ENCODE measurements at places on chromosomes 2 and 18.
A peak's percentile ranks its signal among the peaks of the same experiment; 100 is the strongest.

DNA sequence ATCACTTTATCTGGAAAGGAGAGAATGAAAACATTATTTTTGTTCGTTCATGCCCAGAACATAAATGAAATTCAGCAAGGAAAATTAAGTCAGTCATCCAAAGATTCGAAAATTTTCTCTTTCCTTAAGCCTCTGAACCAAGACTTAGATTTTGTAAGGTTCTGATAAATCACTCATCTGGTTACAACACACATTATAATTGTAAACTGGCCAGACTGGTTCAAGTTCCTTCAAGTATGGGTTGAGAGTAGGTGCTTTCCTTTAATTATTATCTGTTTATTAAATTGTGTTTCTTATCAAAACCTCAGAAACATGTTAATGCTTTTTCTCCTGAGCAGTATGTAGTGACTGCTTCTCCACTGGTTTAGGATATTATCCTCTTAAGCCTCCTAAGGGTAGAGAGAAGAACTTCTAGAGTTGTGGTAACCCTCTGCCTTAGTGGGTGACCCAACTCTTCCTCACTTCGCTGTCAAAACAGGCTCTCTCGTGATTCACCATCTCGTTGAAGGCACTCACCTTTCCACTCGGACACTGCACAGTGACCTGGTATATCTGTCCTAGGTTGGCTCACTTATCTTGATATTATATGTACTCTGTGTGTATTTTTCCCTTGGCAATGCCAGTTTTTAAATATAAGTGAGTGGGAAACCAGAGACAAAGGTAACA, 325.9 kb downstream of the PAX3 start:
- no peak for DNase-seq

- peak; percentile 37 for DNase-seq
These were observed 30.0 kb downstream of the NGEF start for GRCh38 chr2:232982926-232983668.

- peak; percentile 77 for DNase-seq
These were observed 48.5 kb downstream of the SOCS6 start for GRCh38 chr18:70337139-70337972.

- no peak for DNase-seq
These were observed 23.5 kb upstream of the GNAL start for GRCh38 chr18:11665587-11665986.

DNA sequence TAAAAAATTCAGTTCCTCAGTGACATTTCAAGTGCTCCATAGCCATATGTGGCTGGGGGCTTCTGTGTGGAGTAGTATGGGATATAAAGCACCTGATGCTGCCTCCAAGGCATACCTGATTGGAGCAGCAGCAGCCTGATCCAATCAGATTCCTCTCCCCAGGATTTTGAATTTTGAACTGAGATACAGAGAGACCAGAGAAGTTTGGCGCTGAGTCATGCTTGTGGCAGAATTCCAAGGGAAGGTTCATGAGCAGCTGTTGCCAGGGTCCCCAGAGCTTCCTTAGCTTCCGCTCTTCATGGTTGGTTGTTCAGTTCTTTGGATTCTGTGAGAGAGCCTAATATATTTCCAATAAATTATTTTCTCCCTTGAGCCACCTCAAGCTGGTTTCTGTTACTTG, 29.0 kb upstream of the CFAP36 start:
- peak; percentile 23 for DNase-seq

GRCh38 chr2:175383286-175383685, 201.8 kb upstream of the ATP5MC3 start:
- DNase-seq, result no peak

- no peak for DNase-seq
These were observed 137.3 kb upstream of the NFATC1 start for GRCh38 chr18:79258447-79258846.

DNA sequence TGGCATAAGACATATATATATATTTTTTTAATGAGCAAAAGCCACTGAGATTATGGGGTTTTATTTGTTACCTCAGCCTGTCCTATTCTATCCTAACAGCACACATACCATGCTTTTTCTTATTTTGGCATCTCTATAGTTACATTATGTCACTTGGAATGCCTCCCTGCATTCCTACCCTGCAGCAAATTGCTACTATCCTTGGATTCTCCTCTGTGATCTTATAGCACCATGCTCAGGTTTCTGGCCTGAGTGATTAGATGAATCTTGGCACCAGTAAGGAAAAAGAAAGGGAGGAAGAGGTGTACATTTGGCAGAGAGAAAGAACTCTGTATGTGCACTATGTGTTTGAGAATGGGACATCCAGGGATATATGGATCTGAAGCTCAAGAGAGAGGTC, 86.3 kb upstream of the PELI1 start:
- no peak for DNase-seq

DNA sequence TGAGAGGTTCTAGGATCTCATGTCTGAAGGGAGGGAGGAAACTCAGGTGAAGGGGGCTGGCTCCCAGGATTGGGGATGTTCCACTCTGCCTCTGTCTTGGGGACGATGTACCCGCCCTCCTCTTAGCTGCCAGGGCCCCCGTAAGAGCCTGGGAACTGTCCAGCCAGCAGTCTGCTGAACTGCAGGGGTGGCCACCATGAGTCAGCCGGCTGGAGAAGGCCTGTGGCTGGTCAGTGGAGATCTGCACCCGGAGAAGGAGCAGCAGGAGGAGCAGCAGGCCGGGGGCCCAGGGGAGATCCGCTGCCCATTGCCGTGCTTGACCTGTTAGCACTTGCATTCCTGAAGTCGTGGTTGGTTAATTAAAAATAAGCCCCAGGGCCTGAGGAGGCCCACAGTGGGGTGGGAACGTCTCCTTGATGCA, 180.3 kb downstream of the TFCP2L1 start:
- peak; percentile 68 for DNase-seq

DNA sequence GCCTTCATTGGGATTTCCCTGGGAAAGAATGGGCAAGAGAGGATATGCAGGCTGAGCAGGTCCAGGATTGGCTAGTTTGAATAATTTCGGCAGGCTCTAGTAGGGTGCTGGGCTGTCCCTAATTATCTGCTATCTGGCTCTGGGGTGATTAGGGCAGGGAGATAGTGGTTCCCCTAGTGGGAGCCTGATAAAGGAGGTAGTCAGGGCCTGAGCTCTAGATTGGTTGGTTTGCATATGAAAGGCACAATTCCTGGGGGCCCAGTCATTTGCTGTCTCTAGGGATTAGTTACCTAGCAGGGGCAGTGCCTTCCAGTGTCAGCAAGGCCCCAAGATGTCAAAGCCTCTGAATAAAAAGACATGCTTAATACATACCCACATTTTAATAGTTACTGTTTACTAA, 690.1 kb upstream of the KLHL29 start:
- DNase-seq, result peak; percentile 71

- DNase-seq, result no peak
These were observed 413.0 kb upstream of the RAB12 start for GRCh38 chr18:8196238-8196637.

GRCh38 chr2:60499651-60500265, 53.7 kb downstream of the BCL11A start:
- DNase-seq, result no peak

DNA sequence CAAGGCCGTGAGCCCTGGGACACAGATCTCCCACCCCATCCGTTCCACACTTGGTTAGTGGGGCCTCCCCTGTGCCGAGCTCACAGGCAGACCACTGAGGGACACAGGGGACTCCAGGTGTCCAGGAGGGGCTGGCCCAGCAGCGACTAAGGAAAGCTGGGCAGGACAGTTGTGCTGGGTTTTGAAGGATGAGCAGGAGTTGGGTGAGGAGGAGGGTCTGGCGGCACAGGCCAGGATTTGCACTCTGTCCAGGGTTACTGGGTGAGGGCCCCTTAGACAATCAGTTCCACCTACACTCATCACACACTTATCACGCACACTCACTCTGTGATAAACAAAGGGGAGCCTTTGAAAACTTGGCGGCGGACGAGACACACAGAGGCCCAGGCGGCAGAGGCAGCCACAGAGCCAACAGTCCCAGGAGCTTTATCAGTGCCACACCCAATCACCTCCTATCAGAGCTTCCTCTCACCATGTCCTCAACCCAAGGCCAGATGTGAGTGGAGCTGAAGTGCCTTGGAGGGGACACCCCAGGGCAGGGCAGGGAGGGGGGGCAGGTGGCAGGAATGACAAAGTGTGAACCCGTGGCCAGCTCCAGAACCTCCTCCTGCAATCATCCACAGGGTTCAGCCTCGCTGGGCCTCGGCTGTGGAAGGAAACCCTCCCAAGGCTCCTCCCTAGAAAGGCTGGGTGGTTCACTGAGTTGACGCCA, 26.6 kb downstream of the BIN1 start:
- no peak for DNase-seq

DNA sequence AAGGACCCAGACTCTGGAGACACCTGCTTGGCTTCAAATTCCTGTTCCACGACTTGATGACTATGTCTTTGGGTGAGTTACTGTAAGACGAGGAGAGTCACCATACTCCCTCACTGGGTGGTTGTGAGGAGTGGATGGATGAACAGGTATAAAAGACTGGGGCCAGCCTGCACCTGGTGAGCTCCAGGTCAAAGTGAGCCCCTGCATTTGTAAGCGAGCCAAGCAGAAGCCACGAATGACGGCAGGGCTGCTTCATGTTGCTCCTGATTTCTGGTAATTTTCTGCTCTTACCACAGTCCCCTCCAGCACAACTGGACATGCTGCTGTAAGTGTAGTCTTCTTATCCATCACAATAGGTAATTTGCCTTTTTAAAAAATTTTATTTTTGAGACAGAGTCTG, 86.6 kb downstream of the POLR1A start:
- DNase-seq, result no peak

DNA sequence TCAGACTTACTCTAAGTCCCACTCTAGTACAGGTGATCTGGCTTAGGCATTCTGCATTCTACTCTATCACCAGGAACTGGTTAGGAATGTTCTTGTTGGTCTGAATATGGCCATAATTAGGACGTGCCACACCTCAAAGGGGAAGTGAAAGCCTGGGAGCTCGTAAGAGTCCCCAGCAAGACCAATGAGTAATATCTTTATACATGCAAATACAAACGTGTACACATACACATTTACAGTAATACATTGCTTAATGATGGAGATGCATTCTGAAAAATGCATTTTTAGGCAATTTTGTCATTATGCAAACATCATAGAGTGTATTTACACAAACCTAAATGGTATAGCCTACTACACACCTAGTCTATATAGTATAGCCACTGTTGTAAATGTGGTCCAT, 19.5 kb upstream of the ERCC3 start:
- DNase-seq, result no peak

DNA sequence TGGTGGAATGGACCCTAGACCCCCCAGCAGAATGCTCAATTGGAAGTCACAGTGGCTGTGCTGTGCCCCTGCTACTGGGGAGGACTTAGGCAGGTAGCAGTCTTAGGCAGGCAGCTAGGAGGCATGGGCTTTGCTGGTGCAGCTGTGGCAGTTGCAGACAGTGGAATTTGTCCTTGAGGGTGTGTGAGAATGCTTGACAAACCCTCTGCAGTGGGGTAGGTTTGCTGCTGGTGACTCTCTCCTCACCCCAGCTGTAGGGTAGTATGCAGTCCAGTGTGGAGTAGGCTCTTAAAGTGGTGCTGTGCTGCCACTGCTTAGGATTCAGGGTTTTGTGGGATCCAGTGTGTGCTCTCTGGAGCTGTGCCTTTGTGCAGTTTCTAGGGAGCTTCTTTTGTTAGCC, 61.3 kb downstream of the NUP35 start:
- peak; percentile 16 for DNase-seq

DNA sequence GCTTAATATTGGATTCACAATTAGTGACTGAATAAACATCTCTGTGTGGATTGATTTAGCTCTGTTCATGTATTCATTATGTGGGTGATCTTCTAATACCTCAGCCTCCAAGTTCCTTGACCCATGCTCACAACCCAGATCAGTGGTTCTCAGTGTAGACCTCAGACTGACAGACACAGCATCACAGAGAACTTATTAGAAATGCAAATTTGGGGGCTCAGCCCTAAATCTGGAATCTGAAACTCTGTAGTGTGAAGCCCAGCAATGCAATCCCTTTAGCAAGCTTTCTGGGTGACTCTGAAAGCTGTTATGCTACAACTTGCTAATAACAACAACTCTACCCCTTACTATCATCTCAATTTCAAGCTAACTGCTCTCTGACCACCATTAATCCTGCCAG, 273.1 kb upstream of the FANCL start:
- no peak for DNase-seq

DNA sequence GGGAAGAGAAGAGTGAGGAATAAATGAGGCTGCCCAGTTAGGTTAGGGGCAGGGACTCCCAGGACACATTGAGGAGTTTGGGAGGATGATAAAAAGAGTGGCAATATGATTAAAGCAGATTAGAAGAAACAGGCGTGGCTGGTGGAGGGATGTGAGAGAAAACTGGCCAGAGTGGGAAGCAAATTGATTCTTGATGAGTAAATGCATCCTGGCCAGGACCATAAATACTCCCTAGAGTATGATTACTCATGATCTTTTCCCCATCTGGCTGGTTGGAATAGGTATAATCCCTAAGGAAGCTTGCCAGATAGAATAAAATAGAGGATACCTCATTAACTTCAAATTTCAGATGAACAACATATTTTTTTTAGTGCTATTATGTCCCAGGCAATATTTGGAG, 21.5 kb upstream of the DAW1 start:
- no peak for DNase-seq

- no peak for DNase-seq
These were observed 13.7 kb downstream of the COL5A2 start for GRCh38 chr2:189165656-189166380.

DNA sequence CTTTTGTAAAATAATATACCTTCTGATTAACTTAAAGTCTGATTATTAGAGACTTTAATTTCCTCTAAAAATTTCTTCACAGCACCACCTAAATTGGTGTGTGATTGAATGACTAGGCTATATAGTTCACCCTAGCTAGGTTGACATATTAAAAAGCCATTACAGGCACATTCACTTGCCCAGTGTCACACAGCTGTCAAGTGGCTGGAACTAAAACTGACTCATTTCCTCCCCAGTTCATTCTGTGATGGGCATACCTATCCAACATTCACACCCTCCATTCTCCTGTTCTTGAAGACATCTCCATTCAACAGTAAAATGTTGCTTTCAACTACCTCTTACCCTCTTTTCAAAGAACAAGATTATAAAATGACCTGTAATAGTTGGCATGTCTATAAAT, 334.5 kb downstream of the ARHGAP15 start:
- no peak for DNase-seq

- no peak for DNase-seq
These were observed at the start of gene GCKR for GRCh38 chr2:27496357-27497287. GCKR (plus strand) TSS chr2:27496839; CDS start chr2:27496905, 66 bp downstream.

DNA sequence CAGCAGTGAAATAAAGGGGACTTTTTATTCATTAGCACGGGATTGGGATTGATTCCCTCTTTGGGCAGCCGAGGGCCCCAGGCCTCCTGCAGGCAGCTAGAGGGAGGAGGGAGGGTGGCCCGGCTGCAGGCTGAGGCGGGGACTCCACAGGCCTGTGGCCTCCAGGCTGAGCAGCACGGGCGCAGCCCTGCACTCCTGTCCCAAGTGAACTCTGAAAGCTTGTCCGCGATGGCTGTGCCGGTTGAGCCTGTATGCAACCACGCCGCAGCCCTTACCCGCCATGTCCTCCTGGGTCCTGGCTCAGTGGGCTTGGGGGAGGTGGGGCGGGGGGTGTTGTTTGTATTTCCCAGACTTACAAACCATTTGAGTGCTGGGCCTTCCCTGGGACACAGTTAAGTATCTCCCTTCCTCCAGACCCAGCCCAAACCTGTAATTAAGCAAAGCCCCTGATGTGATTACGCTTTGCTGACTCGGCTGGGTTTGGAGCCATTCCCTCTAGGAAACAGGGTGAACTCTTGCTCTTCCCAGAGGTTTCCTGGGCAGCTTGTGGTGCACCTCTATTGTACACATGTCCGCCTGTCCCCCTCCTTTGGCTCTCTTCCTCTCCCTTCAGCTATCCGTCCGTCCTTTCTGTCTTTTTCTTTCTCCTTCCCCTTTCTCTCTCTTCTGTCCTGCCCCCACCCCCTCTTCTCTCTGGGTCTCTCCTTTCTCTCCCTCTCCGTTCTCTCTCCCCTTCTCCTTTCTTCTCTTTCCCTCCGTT, 5.3 kb downstream of the GLI2 start:
- DNase-seq, result peak; percentile 91
